ENCODE measurements at places on chromosomes 1 and 21.
A peak's percentile ranks its signal among the peaks of the same experiment; 100 is the strongest.

- DNase-seq: peak; percentile 98
Observed at GRCh38 chr1:37692078-37692833, at the start of gene CDCA8. TSS of gene CDCA8 (plus strand) at chr1:37692516. CDS start at chr1:37692691, 175 bp downstream.

DNA sequence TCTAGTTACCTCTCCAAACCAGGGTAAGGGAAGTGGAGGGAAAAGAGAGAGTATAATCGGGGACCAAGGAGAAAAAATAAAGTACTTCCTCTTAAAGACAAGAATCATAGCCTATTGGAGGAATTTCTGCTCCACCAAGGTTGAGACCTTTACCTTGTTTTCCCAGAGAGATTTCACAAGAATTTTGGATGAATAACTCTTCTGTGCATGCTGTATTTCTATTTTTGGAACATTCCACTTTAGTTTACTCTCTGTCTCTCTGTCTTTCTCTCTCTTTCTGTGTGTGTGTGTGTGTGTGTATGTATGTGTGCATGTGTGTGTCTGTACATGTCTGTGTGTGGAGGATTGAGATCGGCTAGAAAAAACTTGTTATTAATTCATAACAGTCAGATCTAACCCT lies 318.4 kb upstream of the RGS18 start:
- no peak for DNase-seq

- peak; percentile 66 for DNase-seq
Observed at GRCh38 chr1:117656202-117656641, 50.4 kb downstream of the TENT5C start.

DNA sequence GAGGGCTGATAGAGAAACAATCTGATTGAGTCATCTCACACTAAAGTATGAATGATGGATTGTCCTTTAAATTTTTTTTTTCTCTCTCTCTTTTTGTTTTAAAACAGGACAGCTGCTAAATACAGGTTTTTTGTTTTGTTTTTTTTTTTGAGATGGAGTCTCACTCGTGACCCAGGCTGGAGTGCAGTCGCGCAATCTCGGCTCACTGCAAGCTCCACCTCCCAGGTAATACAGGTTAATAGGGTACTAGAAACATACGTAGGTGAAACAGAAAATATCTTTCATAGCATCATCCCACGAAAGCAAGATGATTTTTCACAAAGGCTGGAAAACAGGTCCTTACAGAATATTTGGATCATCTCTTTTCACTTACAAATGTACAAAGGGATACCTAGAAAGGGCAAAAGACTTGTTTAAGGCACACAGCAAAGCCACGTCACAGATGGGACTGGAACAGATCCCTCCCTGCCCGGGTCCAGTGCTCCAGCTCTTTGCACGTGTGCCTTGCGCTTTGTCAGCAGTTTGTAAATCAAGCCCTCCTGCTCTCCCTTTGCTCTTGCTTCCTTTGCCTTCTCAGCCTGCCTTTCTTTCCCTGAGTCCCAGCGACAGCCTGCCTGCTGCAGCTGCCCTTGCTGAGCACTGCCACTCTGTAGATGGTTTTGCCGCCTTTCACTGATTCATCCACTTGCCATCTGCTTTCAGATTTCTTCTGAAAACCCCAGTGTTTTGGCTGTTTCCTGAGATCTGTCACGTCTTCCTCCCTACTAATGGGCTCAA lies 171.3 kb upstream of the BEND5 start:
- peak; percentile 44 for DNase-seq

DNA sequence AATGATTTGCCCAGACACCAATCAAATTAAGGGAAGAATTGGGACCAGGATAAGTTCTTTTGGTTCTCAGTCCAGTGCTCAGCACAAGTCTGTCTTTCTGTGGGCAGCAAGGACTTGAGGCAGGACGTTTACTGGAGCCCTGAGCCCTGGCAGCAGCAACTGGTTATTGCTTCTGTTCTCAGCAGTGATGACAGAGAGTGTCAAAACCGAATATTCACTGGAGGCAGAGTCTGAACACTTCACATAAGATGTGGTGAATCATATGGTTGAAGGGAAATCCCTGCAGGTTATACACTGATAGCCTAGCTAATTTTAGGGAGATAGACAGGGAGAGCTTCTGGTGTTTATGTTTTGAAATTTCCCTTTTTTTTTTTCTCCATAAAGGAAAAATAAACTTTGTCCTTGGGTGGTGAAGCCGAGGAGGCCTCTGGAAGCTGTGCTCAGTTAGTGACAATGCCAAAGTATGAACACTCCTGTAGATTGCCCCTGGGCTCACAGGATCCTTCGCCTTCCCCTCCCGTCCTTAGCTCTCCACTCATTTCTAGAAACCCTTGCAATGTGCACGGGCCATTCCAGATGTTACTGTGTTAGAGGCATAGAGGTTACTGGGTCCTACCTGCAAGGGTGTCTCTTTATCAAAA lies 26.3 kb upstream of the TSPAN2 start:
- DNase-seq: no peak

- no peak for DNase-seq
Observed at GRCh38 chr1:236023926-236024565, 40.8 kb downstream of the NID1 start.

DNA sequence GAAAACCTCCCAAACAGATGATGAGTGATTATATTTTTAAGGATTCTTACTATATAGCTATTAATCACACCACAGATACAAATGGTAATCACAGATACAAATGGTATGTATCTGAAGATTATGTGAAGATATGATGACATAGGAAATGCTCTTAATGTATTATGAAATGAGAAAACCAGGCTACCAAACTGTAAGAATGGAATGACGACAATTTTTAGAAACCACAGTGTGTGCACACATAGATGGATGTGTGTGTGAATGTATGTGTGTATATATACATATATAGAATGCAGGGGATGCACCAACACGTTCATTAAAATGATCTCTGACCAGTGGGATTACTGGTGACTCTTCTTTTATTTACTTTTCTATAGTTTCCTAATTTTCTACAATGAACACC lies 21.5 kb upstream of the ENAH start:
- no peak for DNase-seq

- no peak for DNase-seq
Observed at GRCh38 chr1:203244776-203245175, 15.3 kb upstream of the CHIT1 start.

DNA sequence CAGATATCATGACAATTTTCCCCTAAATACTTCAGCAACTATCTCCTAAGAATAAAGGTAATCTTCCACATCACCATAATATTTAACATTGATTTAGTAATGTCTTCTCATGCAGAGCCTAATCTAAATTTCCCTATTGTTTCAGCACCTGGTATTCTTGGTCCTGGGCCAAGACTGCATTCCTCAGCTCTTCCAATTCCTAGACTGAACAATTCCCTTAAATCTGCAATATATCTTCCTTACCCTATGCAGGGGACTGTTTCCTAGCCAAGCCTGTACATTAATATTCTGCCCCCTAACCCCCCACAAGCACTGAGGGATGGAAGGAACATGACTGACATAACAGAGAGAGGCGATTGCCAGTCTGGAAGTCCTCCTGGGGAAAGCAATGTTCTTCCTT lies 28.7 kb upstream of the DISP1 start:
- DNase-seq: peak; percentile 35

- DNase-seq: no peak
Observed at GRCh38 chr1:240426051-240426450, 185.9 kb downstream of the GREM2 start.

GRCh38 chr1:196890668-196891067 lies 2.8 kb downstream of the CFHR4 start:
- no peak for DNase-seq

DNA sequence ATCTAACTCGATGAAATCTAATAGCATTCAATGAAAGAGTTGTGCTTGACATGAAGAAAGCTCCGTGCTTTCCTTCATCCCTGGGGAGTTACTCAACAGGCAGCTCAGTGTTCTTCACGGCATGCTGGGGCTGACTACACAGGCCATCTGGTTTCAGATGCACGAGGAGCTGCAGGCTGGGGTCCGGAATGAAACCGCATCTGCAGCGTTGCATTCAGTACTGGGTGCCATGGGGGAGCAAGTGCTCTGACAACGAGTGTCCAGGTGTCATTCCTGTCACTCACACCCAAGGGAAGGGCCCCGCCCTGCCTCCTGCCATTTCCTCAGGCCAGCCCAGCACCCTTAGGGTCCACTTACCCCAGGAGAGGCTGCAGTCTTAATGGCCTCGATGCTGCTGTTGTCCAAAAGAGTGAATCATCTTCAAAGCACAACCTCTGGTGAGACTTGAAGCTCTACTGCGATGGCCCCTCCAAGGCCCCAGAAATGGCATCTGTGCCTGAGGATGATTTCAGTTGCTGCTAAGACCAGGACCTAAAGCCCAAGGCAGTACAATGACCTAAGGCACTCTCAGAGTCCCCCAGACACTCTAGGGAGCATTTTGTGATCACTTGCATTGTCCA lies 61.4 kb downstream of the STUM start:
- DNase-seq: no peak

GRCh38 chr1:100921110-100921706 lies 25.3 kb downstream of the SLC30A7 start:
- peak; percentile 75 for DNase-seq

- no peak for DNase-seq
Observed at GRCh38 chr1:116753312-116753711, 918 bp upstream of the CD2 start.

- no peak for DNase-seq
Observed at GRCh38 chr1:77193951-77194350, 25.3 kb downstream of the PIGK start.

- DNase-seq: no peak
Observed at GRCh38 chr21:45862543-45863207, 118.9 kb upstream of the COL6A1 start.

DNA sequence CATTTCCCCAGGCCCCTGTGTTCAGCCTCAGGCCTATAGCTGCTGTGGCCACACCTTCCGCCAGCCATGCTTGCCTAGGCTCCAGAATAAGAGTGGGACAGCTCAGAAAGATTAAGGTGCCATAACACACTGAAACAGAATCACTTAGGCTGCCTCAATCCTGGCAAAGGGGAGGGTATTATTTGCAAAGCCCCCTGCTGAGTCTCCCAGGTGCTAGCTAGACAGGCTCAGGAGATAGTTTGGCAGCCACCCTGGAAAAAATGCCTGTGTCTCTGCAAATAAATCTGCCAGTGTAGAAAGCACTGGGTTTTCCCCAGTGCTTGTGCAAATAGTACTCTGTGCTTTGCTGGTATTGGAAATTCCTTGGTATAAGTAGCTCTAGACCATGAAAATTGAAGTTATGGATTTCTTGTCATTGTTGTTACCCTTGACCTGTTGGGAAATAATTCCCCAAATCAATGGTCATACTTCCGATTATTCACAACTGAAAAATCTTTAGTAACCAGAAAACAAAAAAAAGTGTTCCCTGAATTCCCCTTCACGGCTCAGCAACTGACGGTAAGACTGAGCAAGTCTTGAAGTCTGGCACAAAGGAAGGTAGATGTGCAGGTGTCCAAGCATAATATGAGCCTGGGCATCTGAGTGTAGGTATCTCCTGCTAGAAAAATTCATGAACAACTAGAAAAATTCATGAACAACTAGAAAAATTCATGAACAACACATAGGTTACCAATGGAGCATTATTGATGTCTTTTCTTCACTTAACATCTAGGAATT lies 56.9 kb downstream of the PROX1 start:
- DNase-seq: no peak

- no peak for DNase-seq
Observed at GRCh38 chr1:201753492-201753891, 75.5 kb upstream of the IPO9 start.

DNA sequence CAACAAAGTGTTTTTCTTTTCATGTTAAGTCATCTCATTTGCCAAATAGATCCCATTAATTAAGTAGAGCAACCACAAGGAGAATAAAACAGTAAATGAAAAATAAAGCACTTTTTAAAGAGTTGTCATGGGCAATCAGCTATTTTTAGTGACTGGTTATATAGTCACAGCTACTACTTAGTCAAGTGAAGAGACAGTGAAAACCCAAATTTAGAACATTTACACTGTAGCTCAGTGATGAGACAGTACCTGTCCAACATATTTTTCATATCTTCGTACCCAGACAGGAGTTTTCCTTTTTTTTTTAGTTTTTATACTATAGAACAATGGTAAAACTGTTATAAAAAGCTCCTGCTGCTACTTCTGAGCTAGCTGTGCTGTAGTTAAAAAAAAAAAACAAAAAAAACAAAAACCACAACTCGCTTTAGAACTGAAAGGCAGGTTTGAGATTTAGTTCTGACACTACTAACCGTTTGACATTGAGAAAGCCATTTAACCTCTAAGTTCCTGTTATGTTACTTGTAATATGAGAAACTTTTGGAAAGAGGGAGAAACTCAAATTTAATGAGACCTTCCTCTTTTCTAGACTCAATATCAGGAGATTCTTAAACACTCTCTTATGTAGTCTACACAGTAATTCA lies 777.5 kb downstream of the ADGRL2 start:
- DNase-seq: no peak

- DNase-seq: peak; percentile 62
Observed at GRCh38 chr1:199273837-199274379, 635.1 kb downstream of the PTPRC start.

DNA sequence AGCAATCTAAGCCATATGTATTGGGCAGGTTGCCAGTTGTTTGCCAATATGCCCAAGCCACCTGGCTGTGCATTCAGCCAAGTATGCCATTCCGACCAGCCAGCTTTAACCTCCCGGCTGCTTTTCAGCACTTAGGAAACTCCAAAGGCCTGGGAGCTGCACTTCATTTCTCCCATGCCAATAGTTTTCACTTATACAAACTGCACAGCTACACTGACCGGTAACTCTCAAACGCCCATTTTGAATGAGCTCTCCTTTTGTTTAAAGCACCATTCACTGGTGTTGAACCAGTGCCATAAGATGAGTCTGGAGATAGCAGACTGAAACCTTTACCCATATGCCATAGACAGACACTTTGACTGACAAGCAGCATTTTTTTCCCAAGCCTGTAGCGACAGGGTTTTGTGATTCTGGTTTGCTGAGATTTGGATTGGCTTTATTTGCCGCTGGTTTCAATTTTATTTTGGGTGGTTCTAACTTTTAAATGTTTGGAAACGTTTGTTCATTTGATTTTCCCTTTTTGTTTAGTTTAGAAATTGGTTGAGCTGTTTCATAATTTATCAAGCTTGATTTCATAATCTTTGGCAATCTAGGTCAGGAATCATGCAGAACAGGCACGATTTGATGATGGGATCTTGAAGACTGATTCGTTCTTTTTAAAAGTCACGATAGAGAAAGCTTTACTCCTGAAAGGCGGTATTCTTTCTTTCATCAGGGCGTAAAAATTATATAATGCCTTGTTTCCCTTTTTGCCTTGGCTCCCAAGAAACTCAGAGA lies 144.6 kb downstream of the NFIA start:
- DNase-seq: peak; percentile 24

Measured in stomach (tissue), 19 donors.